Epithelial cell of alveolus of lung (primary cell): ENCODE measurements at places on chromosomes 1 and 21. TPM values are rescaled to one million over a fixed set of nuclear protein-coding genes. Genes with fewer than 3 reads are reported as not detected.

KRTAP10-11 gene
- not detected in 2 replicates for total RNA-seq

SPAG17 gene
- not detected in 2 replicates for total RNA-seq

GJA9 gene
- total RNA-seq: not detected in 2 replicates

ANKRD35 gene
- total RNA-seq: 1.8 and 8.8 TPM in 2 replicates

ALG6 gene
- total RNA-seq: 10.6 and 11.1 TPM in 2 replicates

OR2L2 gene
- total RNA-seq: not detected in 2 replicates

RCAN3 gene
- 5.7 and 8.0 TPM in 2 replicates for total RNA-seq

FAM72D gene
- total RNA-seq: 0.40 and 1.6 TPM in 2 replicates

KIAA1614 gene
- 5.2 and 10.5 TPM in 2 replicates for total RNA-seq

SMCP gene
- total RNA-seq: not detected in 2 replicates

PHLDA3 gene
- total RNA-seq: 66.1 and 76.5 TPM in 2 replicates

RNF19B gene
- 6.5 and 21.2 TPM in 2 replicates for total RNA-seq

ZMYND12 gene
- 0.26 and 0.96 TPM in 2 replicates for total RNA-seq

ZBTB17 gene
- total RNA-seq: 22.0 and 23.4 TPM in 2 replicates

CHIA gene
- not detected in 2 replicates for total RNA-seq

PTPN14 gene
- 26.8 and 27.5 TPM in 2 replicates for total RNA-seq

FAM72B gene
- total RNA-seq: 3.6 TPM in 2 replicates

IGFN1 gene
- total RNA-seq: under 0.01 TPM in 1 of 2 replicates, not detected in the other
